ENCODE measurements at places on chromosomes 7 and 10. TPM values are rescaled to one million over a fixed set of nuclear protein-coding genes. Genes with fewer than 3 reads are reported as not detected.

ZNHIT1 gene
- total RNA-seq, result 48.0 TPM

FXYD4 gene
- total RNA-seq, result not detected

C10orf71 gene
- total RNA-seq, result not detected

FAM180A gene
- total RNA-seq, result 7.2 TPM

RTKN2 gene
- total RNA-seq, result 0.89 TPM

SYT15B gene
- total RNA-seq, result 1.5 TPM

CLRN3 gene
- not detected for total RNA-seq

SMIM30 gene
- 60.3 TPM for total RNA-seq

WDFY4 gene
- not detected for total RNA-seq

CYP3A5 gene
- 0.30 TPM for total RNA-seq

HEPACAM2 gene
- total RNA-seq, result not detected

CELF2 gene
- 5.1 TPM for total RNA-seq

CBLL1 gene
- 17.6 TPM for total RNA-seq

AKAP9 gene
- total RNA-seq, result 56.7 TPM

ARPC1A gene
- 311 TPM for total RNA-seq

GJD4 gene
- total RNA-seq, result not detected

DNAJC9 gene
- total RNA-seq, result 34.3 TPM

ZNF425 gene
- total RNA-seq, result 4.5 TPM

IFIT1 gene
- 4.8 TPM for total RNA-seq

NACAD gene
- 7.4 TPM for total RNA-seq

TFEC gene
- 0.46 TPM for total RNA-seq

TMEM178B gene
- total RNA-seq, result 0.18 TPM

SSC4D gene
- total RNA-seq, result 0.59 TPM

ABCC2 gene
- 0.89 TPM for total RNA-seq

ADAMTS14 gene
- total RNA-seq, result 3.6 TPM

CDCA7L gene
- total RNA-seq, result 46.9 TPM

HDAC9 gene
- 3.3 TPM for total RNA-seq

DKK1 gene
- 266 TPM for total RNA-seq

ECD gene
- total RNA-seq, result 24.1 TPM

CLCN1 gene
- total RNA-seq, result not detected

GNAT3 gene
- total RNA-seq, result not detected

RADIL gene
- 1.2 TPM for total RNA-seq

CREB5 gene
- 4.5 TPM for total RNA-seq

DHX32 gene
- total RNA-seq, result 42.0 TPM

SPDYE18 gene
- not detected for total RNA-seq

HABP2 gene
- total RNA-seq, result not detected

TRPV6 gene
- not detected for total RNA-seq

FAM25G gene
- not detected for total RNA-seq

LBX1 gene
- total RNA-seq, result not detected

HTR5A gene
- not detected for total RNA-seq

CLDN4 gene
- 0.89 TPM for total RNA-seq

ZNF853 gene
- 5.3 TPM for total RNA-seq

GIMAP7 gene
- total RNA-seq, result not detected

PIK3AP1 gene
- total RNA-seq, result 0.89 TPM

NEUROG3 gene
- total RNA-seq, result not detected

STAM gene
- total RNA-seq, result 22.3 TPM

FBXW4 gene
- 45.4 TPM for total RNA-seq

MEOX2 gene
- not detected for total RNA-seq

DOCK4 gene
- 14.4 TPM for total RNA-seq

TMEM168 gene
- total RNA-seq, result 30.9 TPM

SFTPA1 gene
- total RNA-seq, result not detected

FRMD4A gene
- total RNA-seq, result 28.5 TPM

JAKMIP3 gene
- total RNA-seq, result 0.32 TPM

GALNT17 gene
- not detected for total RNA-seq
